Activated CD4-positive, alpha-beta T cell treated with anti-CD3 and anti-CD28 coated beads, Interleukin-2, amount 50 U/mL, for 4 hours (primary cell): ENCODE measurements at places on chromosomes 3 and 15.

DNA sequence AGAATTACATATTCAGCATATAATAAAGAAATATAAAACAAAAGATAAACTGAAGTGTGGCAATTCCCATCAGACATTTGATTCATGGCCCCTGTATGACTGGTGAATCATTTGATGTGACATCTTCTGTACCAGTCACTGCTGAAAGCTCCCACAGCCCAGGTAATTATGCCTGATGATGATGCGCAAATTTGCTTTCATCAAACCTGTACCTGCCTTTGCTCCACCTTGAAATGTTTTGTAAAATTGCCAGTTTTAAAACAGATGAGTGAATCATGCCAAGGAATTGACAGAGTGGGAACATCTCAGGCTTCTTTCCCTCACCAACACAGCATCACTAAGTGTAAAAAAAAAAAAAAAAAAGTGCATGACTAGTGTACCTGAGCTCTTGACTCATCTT lies 66.5 kb upstream of the EIF1B start:
- no peak for DNase-seq

- DNase-seq: no peak
Measured at GRCh38 chr15:81002331-81003096, 1.8 kb downstream of the TLNRD1 start.

DNA sequence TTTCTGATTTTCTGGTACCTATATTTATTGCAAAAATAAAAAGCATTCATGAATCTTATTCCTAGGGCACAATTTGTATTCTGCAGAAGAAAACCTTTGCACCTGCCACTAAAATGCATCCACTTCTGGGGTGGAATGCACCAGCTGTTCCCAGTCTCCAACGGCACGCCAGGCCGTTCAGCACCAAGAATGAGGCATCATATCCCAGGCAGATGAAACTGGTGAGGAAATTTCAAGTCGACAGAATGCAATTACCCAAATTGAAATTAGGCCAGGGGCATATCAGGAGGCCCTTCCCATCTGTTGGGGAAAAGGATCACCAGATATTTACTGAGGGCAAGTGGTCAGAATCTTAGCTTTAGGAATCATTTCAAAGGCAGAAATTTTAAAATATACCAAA lies 13.6 kb upstream of the RBMS3 start:
- no peak for DNase-seq

DNA sequence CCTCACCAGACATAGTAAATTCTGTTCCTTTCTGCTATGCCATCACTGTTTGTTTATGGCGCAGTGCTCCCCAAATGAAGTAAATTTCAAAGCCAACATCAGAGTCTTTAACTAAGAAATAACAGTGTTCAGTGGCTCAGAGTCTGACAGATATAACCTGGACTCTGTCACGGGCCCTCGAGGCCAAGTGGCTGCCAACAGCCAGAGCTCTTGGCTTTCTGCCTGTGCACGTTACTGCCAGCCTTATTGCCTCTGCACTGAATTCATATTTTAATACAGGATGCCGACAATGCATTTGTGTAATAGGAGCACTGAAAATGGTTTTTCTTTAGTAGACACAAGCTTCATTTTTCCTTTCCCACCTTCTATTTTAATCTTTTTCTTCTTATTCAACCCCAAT lies 219.9 kb downstream of the NLGN1 start:
- no peak for DNase-seq

DNA sequence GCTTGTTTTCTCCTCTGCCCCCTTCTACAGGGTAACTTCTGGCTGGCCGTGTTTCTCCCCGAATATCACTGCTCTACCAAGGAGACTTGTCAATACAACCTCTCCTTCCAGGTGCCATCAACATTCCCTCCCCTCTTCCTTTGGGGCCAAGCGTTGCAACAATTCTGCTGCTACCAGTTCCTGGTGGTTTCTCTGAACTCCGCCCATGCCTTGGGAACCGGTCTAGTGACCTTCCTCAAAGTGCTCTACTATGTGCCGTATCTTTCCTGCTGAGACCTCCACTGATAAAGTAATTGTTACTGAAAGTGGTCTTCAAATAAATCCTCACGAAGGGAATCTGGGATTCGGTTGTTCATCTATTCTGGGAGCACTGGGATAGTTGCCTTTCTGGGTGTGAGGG lies 26.2 kb downstream of the PCSK6 start:
- DNase-seq: no peak

DNA sequence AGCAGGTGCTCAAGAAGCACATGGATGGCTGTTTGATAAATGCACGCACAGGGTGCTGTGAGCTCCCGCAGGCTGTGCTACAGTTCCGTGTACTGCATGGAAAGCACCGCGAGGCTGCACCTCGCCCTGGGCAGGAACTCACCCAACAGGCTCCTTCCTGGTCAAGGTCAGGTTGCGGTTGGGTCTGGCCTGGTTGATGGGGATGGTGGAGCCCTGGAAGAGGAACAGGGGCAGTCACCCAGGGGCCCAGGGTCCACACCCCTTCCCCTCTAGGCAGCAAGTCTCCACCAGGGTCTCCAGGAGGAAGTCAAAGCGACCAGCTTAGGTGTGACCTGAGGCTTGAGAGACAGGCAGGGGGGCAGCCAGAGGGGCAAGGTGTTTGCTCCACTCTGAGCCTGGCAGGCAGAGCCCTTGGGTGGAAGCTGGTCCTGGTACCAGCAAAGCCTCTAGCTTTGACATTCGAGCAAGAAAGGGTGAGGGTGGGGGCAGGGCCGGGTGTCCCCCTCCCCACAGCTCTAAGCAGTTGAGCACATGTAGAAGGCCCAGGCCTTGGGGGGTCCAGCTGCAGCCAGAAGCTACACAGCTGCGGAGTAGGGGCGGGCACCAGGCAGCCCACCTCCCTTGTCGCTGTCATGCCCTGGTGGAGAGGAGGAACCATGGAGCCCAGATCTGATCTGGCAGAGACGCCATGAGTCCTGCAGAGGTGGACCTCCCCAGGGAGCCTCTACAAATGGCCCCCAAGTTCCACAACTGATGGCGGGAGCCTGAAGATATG lies 46.3 kb upstream of the SLC41A3 start:
- no peak for DNase-seq

- peak; percentile 36 for DNase-seq
Measured at GRCh38 chr3:49674497-49674983, 389 bp downstream of the APEH start.

DNA sequence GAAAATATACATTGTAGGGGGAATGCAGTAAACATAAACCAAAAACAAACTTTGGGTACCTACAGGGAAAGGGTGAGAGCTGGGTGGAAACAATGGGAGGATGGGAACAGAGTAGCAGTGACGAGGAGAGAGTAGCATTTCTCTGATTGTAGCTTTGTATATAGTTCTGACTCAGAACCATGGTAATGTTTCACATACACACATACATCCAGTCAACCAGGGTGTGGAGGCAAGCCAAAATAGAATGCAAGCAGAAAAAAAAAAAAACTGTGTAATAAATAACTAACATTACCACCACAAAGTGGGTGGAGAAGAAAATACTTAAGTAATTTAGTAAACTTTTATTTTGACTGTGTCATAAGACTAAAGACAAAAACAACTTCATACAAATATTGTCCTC lies 27.2 kb downstream of the BCL2A1 start:
- DNase-seq: no peak

- DNase-seq: no peak
Measured at GRCh38 chr15:95944193-95944592, 386.3 kb upstream of the NR2F2 start.

- no peak for DNase-seq
Measured at GRCh38 chr15:94416267-94416666, 184.9 kb downstream of the MCTP2 start.

DNA sequence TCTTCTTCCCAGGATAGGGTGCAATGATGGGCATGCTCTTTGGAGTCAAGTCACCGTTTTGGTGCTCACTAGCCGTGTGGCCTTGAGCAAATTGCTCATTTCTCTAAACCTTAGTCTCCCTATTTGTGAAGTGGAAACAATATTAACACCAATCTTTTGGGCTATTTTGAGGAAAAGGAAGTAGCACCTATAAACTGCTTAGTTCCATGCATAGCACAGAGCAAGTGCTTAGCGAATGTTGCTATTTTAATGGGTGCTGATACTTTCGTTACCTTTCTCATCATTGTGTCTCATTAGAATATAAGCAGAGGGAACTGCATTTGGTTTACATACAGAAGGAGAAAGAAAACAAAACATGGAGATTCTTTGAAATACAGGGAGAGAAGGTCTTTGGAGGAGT lies 66.1 kb downstream of the BOC start:
- no peak for DNase-seq
